ENCODE measurements at places on chromosomes 3 and 15. TPM values are rescaled to one million over a fixed set of nuclear protein-coding genes. Genes with fewer than 3 reads are reported as not detected.

DNA sequence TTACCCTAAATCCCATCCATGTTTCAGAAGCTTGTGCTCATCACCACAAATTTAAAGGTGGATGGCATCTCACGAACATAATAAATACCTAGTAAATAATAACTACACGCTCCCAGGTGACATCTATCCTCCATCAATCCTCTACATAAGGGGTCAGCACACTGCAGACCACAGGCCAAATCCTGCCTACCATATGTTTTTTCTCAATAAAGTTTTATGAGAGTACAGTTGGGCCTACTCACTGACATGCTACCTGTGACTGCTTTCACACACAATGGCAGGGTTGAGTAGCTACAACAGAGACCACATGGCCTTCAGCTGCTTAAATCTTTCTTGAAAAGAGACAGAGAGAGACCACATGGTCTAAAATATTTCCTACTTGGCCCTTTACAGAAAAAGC, 105.9 kb downstream of the LMLN start:
- H3K4me3 ChIP-seq, result no peak overlapping the region
- no peaks in the 10 kb centered on the region for H3K4me1 ChIP-seq
- no peak overlapping the region for H3K27ac ChIP-seq
- no peaks in the 10 kb centered on the region for H3K36me3 ChIP-seq

DNA sequence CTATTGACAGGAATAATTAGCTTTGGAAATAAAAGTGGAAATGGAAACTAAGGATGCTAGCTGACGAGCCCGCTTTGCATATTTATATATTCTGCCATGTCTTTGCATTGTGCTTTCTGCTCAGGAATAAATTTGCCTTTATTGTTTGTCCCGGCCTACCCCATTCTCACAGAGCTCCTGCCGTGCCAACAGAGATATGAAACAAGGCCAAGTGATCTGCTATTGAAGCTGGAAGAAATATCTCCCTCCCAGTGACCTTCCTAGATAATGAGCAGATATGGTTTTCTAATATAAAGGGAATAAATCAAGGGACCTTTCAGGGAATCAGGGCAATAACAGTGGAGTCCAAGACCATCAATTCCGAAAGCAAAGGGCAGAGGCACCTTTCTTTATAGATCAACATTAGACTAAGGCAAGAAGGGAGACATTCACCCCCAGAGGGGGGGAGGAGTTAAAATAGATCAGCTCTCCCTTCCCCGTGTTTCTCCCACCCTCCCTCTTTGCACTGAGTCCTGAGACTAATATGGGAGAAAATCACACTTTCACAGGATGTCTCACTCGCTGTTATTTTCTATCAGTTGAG, 664.6 kb downstream of the AGBL1 start:
- H3K36me3 ChIP-seq, result no peaks in the 10 kb centered on the region
- no peak for DNase-seq
- H3K4me3 ChIP-seq, result no peak overlapping the region
- no peak overlapping the region for H3K27ac ChIP-seq
- H3K27me3 ChIP-seq, result no peaks in the 10 kb centered on the region

DNA sequence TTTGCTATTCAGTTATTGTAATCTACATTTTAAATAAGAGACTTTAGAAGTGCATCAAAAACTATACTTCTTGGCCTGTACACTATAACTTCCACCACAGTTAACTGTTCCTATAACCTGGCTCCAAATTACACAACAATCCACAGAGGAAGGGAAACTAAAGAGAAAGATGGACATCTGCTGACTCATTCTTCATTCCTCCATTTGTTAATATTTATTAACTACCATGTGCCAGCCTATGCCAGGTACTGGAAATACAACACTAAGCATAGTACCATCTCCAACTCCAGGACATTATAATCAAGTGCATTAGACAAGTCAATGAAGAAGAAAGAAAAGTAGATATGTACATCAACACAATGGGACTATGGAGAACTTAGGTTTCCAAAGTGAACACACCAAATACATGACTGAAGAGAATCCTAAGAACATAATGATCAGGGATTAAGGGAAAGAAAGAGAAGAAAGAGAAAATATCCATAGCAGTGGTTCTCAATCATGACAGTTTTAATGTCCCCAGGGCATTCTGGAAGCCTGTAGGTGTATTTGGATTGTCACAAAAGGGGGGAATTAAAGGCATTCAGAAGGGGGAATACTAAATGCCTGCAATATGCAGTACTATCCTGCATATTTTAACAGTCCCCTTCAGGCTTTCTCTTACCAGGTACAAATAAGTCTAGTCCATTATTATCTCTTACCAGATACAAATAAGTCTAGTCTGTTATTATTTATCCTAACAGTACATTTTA, 8.9 kb downstream of the ICE2 start:
- no peak overlapping the region for H3K27ac ChIP-seq
- no peaks in the 10 kb centered on the region for H3K27me3 ChIP-seq
- DNase-seq, result no peak
- no peaks in the 10 kb centered on the region for H3K4me1 ChIP-seq
- peaks cover 5% of the 10 kb centered on the region for H3K36me3 ChIP-seq
- no peak overlapping the region for H3K4me3 ChIP-seq

GRCh38 chr3:107662124-107662507, 139.4 kb downstream of the BBX start:
- H3K4me3 ChIP-seq, result no peak overlapping the region
- DNase-seq, result no peak
- H3K36me3 ChIP-seq, result no peaks in the 10 kb centered on the region
- H3K27me3 ChIP-seq, result no peaks in the 10 kb centered on the region
- H3K27ac ChIP-seq, result no peak overlapping the region

DNA sequence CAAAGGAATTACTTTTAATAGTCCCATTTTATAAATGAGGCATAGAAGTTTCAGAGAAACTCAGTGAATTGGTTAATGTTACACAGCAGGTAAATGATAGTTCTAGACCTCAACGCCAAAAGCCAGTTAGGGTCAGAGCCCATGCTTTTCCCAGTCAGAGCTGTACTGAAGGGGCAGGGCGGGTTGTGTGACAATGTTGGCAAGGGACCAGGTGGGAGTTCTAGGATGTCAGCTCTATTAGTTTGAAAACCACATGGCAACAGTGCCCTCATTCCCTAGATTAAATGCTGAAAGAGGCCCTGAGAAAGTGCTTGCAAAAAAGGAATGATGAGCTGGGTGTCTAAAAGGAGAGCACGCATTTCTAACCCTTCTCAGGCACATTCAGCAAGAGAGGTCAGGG, 65.4 kb upstream of the EPHB1 start:
- no peak overlapping the region for H3K4me3 ChIP-seq
- no peaks in the 10 kb centered on the region for H3K36me3 ChIP-seq
- no peaks in the 10 kb centered on the region for H3K27me3 ChIP-seq
- H3K27ac ChIP-seq, result no peak overlapping the region
- no peaks in the 10 kb centered on the region for H3K4me1 ChIP-seq

- no peak overlapping the region for H3K4me3 ChIP-seq
- no peaks in the 10 kb centered on the region for H3K36me3 ChIP-seq
- no peaks in the 10 kb centered on the region for H3K4me1 ChIP-seq
Observed at GRCh38 chr3:18751514-18751913, 326.4 kb upstream of the SATB1 start.

DNA sequence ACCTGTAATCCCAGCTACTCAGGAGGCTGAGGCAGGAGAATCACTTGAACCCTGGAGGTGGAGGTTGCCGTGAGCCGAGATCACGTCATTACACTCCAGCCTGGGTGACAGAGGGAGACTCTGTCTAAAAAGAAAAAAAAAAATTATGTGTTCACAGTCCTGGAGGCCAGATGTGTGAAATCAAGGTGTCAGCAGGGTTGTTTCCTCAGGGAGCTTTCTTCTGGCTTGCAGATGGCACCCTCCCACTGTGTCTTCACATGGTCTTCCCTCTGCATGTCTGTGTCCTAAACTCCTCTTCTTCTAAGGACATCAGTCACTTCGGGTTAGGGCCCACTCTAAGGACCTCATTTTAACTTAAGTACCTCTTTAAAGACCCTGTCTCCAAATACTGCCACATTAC, 56.1 kb upstream of the UBE2E1 start:
- DNase-seq, result no peak
- no peaks in the 10 kb centered on the region for H3K36me3 ChIP-seq
- H3K4me1 ChIP-seq, result no peaks in the 10 kb centered on the region
- H3K27ac ChIP-seq, result no peak overlapping the region

DNA sequence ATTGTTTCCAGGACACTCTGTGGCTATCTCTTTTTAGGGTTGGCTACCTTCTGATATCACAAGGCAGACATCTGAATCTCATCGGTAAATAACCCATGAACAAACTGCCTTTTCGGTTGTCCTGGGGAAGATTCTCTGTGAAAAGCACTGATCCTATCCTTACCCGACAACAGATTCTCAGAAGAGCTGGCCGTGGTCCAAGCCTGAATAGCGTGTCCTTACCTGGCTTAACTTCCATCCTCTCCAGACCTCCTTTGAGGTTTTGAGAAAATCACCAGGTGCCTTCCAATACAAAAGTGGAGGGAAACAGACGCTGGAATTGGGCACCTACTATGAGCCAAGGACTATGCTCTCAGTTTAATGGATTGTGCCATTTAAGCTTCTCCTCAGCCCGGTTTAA, 87.4 kb upstream of the ARHGEF3 start:
- H3K27me3 ChIP-seq, result no peaks in the 10 kb centered on the region
- H3K4me1 ChIP-seq, result peaks cover 3% of the 10 kb centered on the region
- H3K4me3 ChIP-seq, result no peak overlapping the region

The ZNF385D gene
- 8.9 TPM for total RNA-seq

All from kidney (tissue), 22 donors.